Large intestine (tissue), 12 donors: ENCODE measurements at places on chromosomes 5 and 9. TPM values are rescaled to one million over a fixed set of nuclear protein-coding genes. Genes with fewer than 3 reads are reported as not detected.
A peak's percentile ranks its signal among the peaks of the same experiment; 100 is the strongest.

TMEM252 gene
- 2.4 TPM for polyA plus RNA-seq

PCDHB6 gene
- 0.96 TPM for polyA plus RNA-seq

F2RL2 gene
- polyA plus RNA-seq: 5.4 TPM

PRLR gene
- polyA plus RNA-seq: 56.0 TPM

SLC36A3 gene
- polyA plus RNA-seq: not detected

DNA sequence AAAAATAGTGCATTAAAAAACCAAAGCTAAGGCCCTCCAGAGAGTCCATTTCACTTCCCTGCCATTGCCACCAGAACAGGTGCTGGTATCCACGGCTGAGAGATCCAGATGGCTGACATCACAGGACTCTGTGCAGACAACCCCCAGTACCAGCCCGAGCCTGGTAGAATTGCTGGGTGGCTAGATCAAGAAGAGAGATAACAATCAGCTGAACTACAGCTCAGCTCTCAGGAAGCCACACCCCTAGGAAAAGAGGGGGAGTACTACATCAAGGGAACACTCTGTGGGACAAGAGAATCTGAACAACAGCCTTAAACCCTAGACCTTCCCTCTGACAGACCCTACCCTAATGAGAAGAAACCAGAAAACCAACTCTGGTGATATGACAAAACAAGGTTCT lies 73.8 kb upstream of the SLIT3 start:
- no peaks in the 10 kb centered on the region for H3K27me3 ChIP-seq
- no peak overlapping the region for H3K27ac ChIP-seq
- no peak for DNase-seq
- H3K4me1 ChIP-seq: no peaks in the 10 kb centered on the region
- no peak overlapping the region for H3K4me3 ChIP-seq
- H3K36me3 ChIP-seq: no peaks in the 10 kb centered on the region

- H3K4me3 ChIP-seq: peak overlapping the region; percentile 95
- H3K4me1 ChIP-seq: peaks cover 9% of the 10 kb centered on the region
These were observed 453 bp downstream of the PTRH1 start for GRCh38 chr9:127714951-127715469.

DNA sequence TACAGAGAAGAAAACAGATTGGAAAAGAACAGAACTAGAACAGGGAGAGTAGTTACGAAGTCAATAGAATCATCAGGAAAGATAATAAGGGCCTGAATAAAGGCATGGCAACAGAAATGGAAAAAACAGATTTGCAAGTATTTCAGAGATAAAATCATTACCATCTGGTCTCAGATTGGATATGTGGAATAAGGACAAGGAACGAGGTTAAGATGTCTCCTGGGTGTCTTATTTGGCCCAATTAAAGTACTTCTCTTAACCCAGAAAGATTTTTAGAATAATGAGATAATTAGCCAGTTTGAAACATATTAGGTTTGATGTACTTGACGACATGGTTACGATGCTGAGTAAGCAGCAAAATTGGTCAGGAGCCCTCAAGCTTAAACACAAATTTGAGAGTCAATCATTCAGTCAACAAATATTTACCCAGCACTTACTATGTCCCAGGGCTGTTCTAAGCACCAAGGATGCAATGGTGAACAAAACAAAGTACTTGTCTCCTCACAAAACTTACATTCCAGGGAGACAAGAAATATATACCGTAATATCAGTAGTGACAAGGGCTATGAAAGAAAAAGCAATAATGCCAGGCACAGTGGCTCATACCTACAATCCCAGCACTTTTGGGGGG lies 18.3 kb downstream of the RICTOR start:
- H3K4me3 ChIP-seq: no peak overlapping the region
- no peaks in the 10 kb centered on the region for H3K4me1 ChIP-seq
- no peak overlapping the region for H3K27ac ChIP-seq
- no peaks in the 10 kb centered on the region for H3K36me3 ChIP-seq
- H3K27me3 ChIP-seq: no peaks in the 10 kb centered on the region
